Suppressor macrophage treated with lipopolysaccharide for 4 hours (primary cell): ENCODE measurements at places on chromosomes 6 and 20.
A peak's percentile ranks its signal among the peaks of the same experiment; 100 is the strongest.

DNA sequence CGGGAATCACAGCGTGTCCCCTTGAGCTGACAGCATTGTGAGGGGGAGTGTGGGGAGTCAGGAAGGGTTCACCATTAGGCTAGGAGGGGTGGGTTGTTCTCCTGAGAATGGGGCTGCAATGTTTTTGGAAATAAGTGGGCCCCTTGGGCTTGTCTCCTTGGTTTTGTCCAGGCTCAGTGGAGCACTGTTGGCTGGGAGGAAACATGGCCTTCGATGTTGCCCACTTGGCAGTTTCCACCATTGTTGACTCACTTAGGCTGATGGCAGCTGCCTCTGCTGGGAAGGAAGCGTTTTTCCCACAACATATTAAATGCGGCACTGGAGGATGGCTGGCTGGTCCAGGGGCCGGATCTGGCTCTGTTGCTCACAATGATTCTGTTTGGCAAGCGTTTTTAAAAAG is 512.1 kb downstream of the QKI start:
- no peak for DNase-seq

GRCh38 chr6:5115168-5115567 is 30.0 kb downstream of the PPP1R3G start:
- DNase-seq = no peak

- no peak for DNase-seq
Observed at GRCh38 chr6:131787079-131787478, 20.7 kb upstream of the ENPP1 start.

GRCh38 chr6:30213667-30213956 is 406 bp upstream of the TRIM26 start:
- no peak for DNase-seq

- no peak for DNase-seq
Observed at GRCh38 chr20:63754008-63754407, 14.4 kb downstream of the SLC2A4RG start.

DNA sequence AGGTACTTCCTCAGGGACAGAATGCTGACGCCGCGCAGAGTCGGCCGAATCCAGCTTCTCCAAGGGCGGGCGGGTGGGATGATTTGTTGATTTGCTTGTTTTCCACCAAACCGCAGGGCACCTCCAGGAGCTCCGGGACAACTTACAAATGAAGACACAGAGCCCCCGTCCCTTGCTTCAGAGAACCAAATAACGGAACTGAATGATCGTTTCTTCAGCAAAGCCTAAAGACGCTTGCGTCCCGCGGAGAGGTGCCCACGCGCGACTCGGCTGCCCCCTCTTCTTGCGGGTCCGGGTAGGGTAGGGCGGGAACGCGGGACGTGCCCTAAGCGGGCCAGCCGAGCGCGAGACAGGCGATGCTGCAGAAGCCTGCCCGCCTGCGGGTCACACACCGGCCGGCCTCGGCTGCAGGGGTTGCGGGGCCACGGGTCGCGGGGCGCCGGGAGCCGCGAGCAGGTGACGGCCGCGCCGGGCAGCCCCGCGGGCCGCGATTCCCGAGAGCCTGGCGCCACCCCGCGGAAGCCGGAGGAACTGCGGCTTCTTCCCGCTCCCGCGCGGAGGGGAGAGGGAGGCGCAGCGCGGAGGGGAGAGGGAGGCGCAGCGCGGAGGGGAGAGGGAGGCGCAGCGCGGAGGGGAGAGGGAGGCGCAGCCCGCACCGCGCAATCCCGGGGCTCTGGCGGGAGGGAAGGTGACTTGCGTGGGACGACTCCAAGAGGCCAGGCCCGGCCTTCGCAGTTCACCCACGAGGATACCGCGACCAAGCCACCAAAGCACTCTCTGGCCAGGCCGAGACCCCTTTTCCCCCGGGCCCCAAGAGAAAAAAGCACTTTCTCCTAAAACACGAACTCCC is 7.7 kb upstream of the FOXF2 start:
- DNase-seq = peak; percentile 52

- DNase-seq = no peak
Observed at GRCh38 chr6:17096096-17096495, 5.8 kb upstream of the STMND1 start.

GRCh38 chr6:42297661-42298060 is 80.0 kb upstream of the MRPS10 start:
- no peak for DNase-seq

DNA sequence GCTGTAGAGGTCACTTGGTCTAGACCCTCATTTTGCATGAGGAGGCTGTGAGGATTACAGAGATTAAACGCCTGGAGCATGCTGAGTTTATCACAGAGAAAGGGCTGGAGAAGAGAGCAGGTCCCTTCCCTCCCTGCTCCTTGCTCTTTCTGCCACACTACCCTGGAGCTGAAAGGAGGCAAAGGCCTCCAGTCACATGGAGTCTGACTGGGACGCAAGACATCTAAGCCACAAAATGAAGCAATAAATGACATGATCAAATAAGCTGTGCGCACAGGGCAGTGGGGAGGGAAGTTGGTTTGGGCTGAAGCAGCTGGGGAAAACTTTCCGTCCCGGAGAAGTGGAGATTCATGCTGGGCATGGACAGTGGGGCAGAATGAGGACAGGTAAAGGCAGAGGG is 33.3 kb downstream of the ATXN1 start:
- peak; percentile 92 for DNase-seq

DNA sequence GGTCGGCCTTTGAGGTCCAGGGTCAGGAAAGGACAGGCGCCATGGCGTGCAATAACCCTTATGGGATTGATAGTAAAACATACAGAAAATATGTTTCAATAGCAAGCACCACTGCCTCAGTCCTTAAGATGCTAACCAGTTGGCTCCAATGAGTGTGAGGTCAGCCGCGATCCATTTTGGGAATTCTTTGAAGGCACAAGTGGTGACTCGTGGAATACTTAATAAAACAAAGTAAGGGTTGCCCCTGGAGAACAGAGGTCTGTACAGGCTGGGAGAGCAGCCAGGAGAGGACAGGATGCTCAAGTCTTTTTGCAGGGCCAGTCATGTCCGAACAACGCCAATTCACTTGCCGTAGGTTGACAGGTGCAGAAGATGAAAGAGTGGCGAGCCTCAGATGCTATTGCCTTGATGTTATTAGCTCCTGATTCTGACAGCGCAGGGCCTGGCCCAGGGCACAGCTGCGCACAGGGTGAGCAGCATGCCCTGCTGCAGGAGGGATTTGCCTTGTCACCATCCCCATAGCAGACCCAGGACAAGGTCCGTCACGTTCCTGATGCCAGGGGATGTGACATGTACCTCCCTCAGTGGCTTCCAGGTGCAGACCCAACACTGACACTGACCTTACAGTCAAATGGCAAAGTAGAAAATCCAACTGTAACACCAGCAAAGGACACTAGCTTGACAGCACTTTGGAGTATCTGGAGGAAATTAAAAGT is 21.8 kb downstream of the SYNDIG1 start:
- DNase-seq = no peak
